ENCODE measurements at places on chromosomes 16 and 17.

- H3K4me1 ChIP-seq, result no peaks in the 10 kb centered on the region
- no peak for DNase-seq
- no peak overlapping the region for H3K27ac ChIP-seq
- H3K4me3 ChIP-seq, result no peak overlapping the region
- H3K27me3 ChIP-seq, result no peaks in the 10 kb centered on the region
- peaks cover 28% of the 10 kb centered on the region for H3K36me3 ChIP-seq
These were observed 26.0 kb downstream of the NME3 start for GRCh38 chr16:1745181-1745899.

DNA sequence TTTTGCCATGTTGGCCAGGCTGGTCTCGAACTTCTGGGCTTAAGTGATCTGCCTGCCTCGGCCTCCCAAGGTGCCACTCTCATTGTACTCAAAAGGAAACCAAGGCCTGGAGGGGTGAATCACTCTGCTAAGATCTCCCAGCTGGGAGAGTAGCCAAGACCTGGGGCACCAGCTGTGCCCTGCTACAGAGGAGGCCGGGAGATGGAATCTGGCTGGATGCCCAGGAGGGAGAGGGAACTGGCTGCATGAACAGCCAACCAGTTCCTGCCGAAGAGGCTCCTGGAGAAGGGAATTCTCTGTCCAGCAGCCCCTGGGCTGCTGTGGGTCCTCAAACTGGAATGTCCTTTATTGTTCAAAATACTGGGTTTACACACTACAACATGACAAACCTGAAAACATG, 238.7 kb upstream of the CIBAR2 start:
- no peaks in the 10 kb centered on the region for H3K27me3 ChIP-seq
- peak; percentile 96 for DNase-seq
- H3K27ac ChIP-seq, result no peak overlapping the region
- no peaks in the 10 kb centered on the region for H3K36me3 ChIP-seq
- H3K4me1 ChIP-seq, result peaks cover 17% of the 10 kb centered on the region
- H3K4me3 ChIP-seq, result no peak overlapping the region

- H3K4me1 ChIP-seq, result no peaks in the 10 kb centered on the region
- H3K27ac ChIP-seq, result no peak overlapping the region
- H3K4me3 ChIP-seq, result no peak overlapping the region
- H3K27me3 ChIP-seq, result no peaks in the 10 kb centered on the region
- H3K36me3 ChIP-seq, result no peaks in the 10 kb centered on the region
These were observed 30.7 kb downstream of the TMC7 start for GRCh38 chr16:19014461-19014860.

GRCh38 chr17:8946071-8946470, 19.4 kb downstream of the PIK3R5 start:
- no peaks in the 10 kb centered on the region for H3K27me3 ChIP-seq
- no peak overlapping the region for H3K27ac ChIP-seq
- DNase-seq, result no peak

DNA sequence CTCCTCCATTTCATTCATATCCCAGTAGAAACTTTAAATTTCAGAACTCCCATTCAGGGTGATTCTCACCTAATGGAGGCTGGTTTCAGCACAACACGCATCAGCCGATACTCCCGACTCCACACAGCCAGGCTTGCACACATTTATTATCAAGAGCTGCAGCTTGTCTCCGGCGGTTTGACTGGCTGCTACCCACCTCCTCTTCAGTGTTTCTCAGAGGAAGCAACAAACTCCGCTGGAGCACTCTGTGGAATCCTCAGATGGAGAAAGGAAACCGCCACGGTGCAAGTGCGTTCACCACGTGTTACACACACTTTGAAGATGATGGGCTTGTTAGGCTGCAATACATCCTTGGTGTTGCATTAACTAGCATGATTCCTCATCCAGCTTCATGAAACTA, 39.7 kb upstream of the NUDT7 start:
- H3K4me3 ChIP-seq, result no peak overlapping the region
- no peaks in the 10 kb centered on the region for H3K36me3 ChIP-seq
- H3K4me1 ChIP-seq, result no peaks in the 10 kb centered on the region
- no peak overlapping the region for H3K27ac ChIP-seq

DNA sequence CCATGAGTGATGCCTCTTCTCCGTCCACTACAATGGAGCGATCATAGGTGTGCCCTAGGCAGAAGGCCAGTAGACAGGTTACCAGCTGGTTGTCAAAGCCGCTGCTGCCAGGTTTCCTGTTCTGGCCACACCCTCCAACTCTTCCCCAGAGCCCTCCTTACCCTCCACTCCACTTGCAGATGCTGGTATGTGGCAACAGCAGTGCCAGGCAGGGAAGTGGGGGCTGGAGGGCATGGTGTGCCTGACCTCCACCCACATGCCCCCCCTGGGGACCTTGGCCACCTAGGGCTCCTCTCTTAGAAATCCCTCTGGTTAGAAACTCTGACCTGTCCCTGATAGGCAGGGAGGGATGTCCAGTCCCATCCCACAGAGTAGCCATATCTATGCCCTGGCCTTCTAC, 1.5 kb downstream of the RRAD start:
- H3K27ac ChIP-seq, result no peak overlapping the region
- no peak for DNase-seq
- H3K4me3 ChIP-seq, result no peak overlapping the region
- no peaks in the 10 kb centered on the region for H3K27me3 ChIP-seq

- peaks cover 20% of the 10 kb centered on the region for H3K4me1 ChIP-seq
- H3K27me3 ChIP-seq, result no peaks in the 10 kb centered on the region
- H3K27ac ChIP-seq, result no peak overlapping the region
These were observed 2.8 kb downstream of the MAPK8IP3 start for GRCh38 chr16:1708768-1709180.

- H3K36me3 ChIP-seq, result no peaks in the 10 kb centered on the region
- H3K4me1 ChIP-seq, result no peaks in the 10 kb centered on the region
- no peak for DNase-seq
These were observed 7.6 kb upstream of the IRX5 start for GRCh38 chr16:54923055-54923473.

DNA sequence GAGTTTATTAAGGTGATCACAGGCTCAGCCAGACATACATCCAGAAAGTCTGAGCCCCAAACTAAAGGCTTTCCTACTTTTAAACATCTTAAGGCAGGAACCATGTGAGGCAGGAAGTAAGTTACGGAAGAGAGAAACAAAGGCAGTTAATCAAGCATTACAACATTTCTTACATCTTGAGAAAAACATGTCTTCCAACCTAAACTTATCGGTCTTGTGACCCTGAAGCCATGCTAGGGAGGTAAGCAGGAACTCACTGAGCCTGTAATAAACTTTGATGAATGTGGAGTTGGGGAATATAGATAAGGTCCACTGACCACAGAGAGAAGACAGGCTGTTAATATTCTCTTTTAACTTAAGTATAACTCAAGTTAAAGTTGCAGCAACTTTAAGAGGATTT, 3.5 kb upstream of the ACSM3 start:
- no peaks in the 10 kb centered on the region for H3K36me3 ChIP-seq
- no peak overlapping the region for H3K4me3 ChIP-seq
- no peak for DNase-seq
- H3K4me1 ChIP-seq, result peaks cover 6% of the 10 kb centered on the region
- no peaks in the 10 kb centered on the region for H3K27me3 ChIP-seq

DNA sequence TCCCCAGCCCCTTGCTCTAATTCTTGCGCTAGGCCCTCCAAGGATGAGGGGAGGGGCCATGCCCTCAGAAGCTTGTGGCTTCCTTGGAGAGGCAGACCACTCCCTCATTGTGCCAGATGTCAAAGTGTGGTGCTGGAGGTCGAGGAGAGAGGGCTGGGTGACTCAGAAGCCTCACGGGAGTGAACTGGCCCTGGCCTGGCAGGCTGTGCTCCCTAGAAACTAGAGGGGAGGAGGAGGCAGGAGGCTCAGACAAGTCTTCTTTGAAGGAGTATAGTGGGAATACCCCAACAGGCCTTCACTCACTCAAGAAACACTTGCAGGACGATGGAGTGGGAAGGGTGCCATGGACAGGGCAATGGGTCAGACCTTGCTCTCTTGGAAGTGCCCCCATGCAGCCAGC, 18.5 kb downstream of the ANKRD40 start:
- H3K27me3 ChIP-seq, result no peaks in the 10 kb centered on the region
- no peak for DNase-seq
- H3K36me3 ChIP-seq, result no peaks in the 10 kb centered on the region
- H3K4me3 ChIP-seq, result no peak overlapping the region

- DNase-seq, result peak; percentile 56
- peaks cover 8% of the 10 kb centered on the region for H3K4me1 ChIP-seq
- H3K4me3 ChIP-seq, result peak overlapping the region; percentile 47
- H3K27me3 ChIP-seq, result peaks cover 36% of the 10 kb centered on the region
- no peaks in the 10 kb centered on the region for H3K36me3 ChIP-seq
- no peak overlapping the region for H3K27ac ChIP-seq
These were observed 567 bp downstream of the SOX9 start for GRCh38 chr17:72121164-72122009.

- no peaks in the 10 kb centered on the region for H3K4me1 ChIP-seq
- H3K27me3 ChIP-seq, result no peaks in the 10 kb centered on the region
- no peak overlapping the region for H3K27ac ChIP-seq
- no peaks in the 10 kb centered on the region for H3K36me3 ChIP-seq
These were observed 16.0 kb downstream of the SMIM36 start for GRCh38 chr17:55495239-55495638.

DNA sequence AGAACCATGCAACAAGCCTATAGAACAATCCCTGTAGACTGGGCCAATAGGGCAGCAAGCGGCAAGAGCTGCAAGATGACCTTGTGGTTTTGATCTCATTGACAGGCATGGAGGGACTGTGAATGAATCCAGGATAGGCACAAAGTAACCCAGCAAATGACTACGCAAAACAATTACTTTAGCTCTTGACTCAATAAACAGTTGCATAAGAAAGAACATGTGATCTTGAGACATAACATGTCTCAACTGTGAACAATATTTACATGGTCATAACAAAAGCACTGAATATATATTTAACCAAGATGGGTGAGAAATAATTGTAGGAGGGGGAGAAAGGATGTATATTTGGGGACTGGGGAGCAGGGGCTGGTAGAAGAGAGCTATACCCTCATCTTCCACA, 313.7 kb upstream of the CDH5 start:
- H3K36me3 ChIP-seq, result no peaks in the 10 kb centered on the region
- H3K27ac ChIP-seq, result no peak overlapping the region
- DNase-seq, result no peak
- no peaks in the 10 kb centered on the region for H3K4me1 ChIP-seq

- H3K4me1 ChIP-seq, result peaks cover 66% of the 10 kb centered on the region
- H3K4me3 ChIP-seq, result no peak overlapping the region
- no peaks in the 10 kb centered on the region for H3K27me3 ChIP-seq
- no peak overlapping the region for H3K27ac ChIP-seq
These were observed 41.6 kb downstream of the USP10 start for GRCh38 chr16:84741340-84741830.

DNA sequence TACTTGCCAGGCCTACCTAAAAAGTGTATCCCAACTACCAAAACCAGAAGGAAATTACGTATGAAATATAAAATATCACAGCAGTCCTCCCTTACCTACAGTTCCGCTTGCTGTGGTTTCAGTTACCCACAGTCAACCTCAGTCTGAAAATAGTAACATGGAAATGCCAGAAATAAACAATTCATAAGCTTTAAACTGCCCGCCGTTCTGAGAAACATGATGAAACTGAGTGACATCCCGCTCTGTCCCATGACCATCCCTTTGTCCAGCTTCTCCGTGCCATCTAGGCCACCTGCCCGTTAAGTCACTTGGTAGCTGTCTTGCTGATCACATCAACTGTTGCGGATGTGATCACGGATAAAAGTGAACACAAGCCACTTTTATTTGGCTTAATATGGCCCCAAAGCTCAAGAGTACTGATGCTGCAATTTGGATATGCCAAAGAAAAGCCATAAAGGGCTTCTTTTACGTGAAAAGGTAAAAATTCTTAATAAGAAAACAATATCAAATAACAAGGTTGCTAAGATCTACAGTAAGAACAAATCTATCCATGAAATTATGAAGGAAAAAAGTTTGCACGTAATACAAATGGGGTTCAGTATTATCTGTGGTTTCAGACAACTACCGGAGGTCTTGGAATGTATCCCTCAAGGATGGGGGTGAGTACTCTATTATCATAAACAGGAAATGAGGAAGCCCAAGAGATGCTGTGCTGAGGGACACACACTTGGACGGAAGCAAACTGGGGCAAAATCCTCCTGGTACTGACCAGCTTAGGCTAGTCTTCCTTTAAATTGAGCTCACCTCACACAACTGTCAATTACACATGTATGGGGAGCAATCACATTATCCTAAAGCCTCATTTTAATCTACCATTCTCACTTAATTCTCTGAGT, 8.2 kb downstream of the USP22 start:
- no peak for DNase-seq
- H3K4me3 ChIP-seq, result no peak overlapping the region
- H3K36me3 ChIP-seq, result no peaks in the 10 kb centered on the region
- H3K4me1 ChIP-seq, result peaks cover 37% of the 10 kb centered on the region
- H3K27ac ChIP-seq, result peak overlapping the region; percentile 48
- no peaks in the 10 kb centered on the region for H3K27me3 ChIP-seq

DNA sequence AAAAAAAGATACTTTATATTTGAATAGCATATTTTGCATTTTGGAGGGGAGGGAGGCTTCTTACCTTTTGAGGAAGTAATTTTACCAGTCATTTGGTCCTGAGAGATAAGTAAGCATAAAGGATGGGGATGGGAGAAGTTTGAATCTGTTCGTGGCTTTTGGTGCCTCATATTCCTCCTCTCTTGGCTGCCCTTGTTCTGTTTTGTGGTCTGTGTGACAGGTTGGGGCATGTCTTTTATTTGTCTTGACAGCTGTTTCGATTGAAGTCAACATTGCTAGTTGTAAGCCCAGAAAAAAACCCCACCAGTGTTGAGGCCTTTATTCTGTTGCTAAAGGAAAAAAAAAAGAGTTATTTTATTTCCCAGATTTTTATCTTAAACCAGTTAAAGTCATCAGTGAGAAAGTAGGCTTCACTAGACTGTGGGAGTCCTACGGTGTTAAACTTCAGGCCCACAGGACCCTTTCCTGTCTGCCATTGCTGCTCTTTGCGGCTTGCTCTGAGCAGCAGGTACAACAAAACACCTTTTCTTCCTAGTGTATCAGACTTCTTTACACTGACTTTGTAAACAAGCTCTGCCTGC, 11.4 kb downstream of the SLC7A6 start:
- H3K4me1 ChIP-seq, result no peaks in the 10 kb centered on the region
- H3K36me3 ChIP-seq, result no peaks in the 10 kb centered on the region
- no peak overlapping the region for H3K4me3 ChIP-seq
- no peak for DNase-seq
- H3K27me3 ChIP-seq, result no peaks in the 10 kb centered on the region

- H3K4me1 ChIP-seq, result no peaks in the 10 kb centered on the region
- no peak within 1 kb of the TSS for H3K4me3 ChIP-seq
- H3K27ac ChIP-seq, result no peak within 1 kb of the TSS
- no peak for DNase-seq
- no peaks in the 10 kb centered on the region for H3K36me3 ChIP-seq
- no peaks in the 10 kb centered on the region for H3K27me3 ChIP-seq
These were observed at the start of gene CD300E for GRCh38 chr17:74623693-74624093. CD300E (minus strand) TSS chr17:74623738; CDS start chr17:74623621, 117 bp downstream.

GRCh38 chr16:67542464-67542863, 13.8 kb downstream of the RIPOR1 start:
- H3K27ac ChIP-seq, result no peak overlapping the region
- peaks cover 14% of the 10 kb centered on the region for H3K4me1 ChIP-seq
- peak; percentile 45 for DNase-seq
- peaks cover 2% of the 10 kb centered on the region for H3K36me3 ChIP-seq
- no peaks in the 10 kb centered on the region for H3K27me3 ChIP-seq
- no peak overlapping the region for H3K4me3 ChIP-seq

- H3K4me3 ChIP-seq, result no peak overlapping the region
- H3K27me3 ChIP-seq, result no peaks in the 10 kb centered on the region
- no peaks in the 10 kb centered on the region for H3K36me3 ChIP-seq
- no peak for DNase-seq
- no peaks in the 10 kb centered on the region for H3K4me1 ChIP-seq
These were observed 561.2 kb upstream of the C16orf82 start for GRCh38 chr16:26505496-26505895.

GRCh38 chr16:81456523-81457325, 12.1 kb downstream of the CMIP start:
- DNase-seq, result peak; percentile 83
- H3K27ac ChIP-seq, result peak overlapping the region; percentile 80
- peak overlapping the region; percentile 44 for H3K4me3 ChIP-seq
- no peaks in the 10 kb centered on the region for H3K27me3 ChIP-seq
- H3K4me1 ChIP-seq, result no peaks in the 10 kb centered on the region
- H3K36me3 ChIP-seq, result no peaks in the 10 kb centered on the region

All from right lobe of liver (tissue), 6 donors.